Islet precursor cell (in vitro differentiated cells): ENCODE measurements at places on chromosomes 1 and 21.

DNA sequence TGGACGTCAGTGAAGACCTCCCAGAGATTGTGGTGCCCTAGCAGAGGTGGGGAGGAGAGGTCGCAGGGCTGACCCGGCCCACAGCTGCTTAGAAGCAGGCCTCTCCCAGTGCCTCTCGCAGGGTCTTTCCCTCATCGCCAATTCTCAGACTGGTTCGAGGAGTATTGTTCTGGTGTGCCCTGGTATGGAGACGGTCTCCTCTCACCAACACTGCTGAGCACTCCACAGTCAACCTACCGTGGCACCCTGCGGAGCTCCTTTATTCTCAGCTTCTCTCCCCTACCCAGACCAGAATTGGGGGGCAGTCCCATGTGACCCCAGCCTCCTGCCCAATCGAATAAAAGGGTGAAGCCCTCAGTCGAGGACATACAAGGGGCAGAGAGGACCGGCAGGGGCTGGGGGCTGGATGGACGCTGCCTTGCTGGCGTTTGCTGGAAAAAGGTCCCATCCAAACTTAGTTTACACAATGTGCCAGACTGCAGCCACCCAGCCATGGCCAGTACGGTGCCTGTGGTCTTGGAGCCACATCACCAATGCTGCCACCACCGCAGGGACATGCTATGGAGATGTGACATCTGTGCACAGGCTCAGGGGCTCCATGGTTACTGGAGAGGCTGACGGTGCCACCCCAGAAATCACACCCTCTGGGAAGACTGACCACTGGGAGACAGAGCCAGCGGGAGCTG is 80.8 kb downstream of the STUM start:
- no peak for DNase-seq

DNA sequence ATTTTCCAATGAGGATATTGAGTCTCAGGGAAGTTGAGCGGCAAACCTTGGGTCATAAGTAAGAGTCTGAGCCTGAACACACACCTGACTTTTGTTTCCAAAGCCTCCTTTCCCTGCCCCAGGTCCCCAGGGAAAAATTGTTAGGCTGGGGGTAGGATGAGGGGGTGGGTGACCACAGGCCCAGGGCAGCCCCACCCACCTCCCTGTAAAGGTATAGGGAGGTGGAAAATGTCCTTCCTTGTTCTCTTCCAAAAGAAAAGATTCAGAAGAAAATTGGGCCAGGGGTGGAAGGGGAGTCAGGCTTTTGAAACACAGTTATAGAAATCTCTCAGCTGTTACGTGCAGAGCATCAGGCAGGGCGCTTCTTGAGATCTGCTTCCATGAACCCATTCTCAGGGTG is 129.7 kb upstream of the NGF start:
- no peak for DNase-seq

GRCh38 chr1:90614872-90615271 is 102.2 kb downstream of the BARHL2 start:
- DNase-seq = no peak

DNA sequence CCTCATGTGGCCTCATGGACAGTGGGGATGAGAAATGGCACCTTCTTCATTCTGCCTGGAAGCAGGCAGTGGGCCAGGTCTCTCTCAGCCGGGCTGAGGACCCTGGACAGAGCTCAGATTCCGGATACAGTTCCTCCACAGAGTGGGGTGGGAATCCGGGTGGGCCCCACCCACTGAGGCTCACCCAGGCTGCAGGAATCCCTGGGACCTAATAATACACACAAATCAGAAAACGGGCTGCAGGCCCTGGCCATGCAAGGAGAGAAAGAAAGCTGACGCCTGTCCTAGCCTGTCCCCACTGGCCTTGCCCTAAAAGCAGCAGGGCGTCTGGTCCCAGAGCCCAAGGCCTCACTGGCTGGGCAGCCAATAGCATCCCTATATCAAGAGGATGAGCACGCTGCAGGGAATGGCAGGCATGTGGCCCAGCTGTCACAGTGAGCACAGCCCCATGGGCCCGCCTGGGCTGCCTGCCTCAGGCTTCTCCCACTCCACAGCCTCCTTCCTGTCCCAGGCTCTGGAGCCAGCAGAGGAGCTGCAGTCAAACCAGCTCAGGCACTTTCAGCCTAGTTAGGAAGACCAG is 25.3 kb downstream of the ACTA1 start:
- peak; percentile 99 for DNase-seq

DNA sequence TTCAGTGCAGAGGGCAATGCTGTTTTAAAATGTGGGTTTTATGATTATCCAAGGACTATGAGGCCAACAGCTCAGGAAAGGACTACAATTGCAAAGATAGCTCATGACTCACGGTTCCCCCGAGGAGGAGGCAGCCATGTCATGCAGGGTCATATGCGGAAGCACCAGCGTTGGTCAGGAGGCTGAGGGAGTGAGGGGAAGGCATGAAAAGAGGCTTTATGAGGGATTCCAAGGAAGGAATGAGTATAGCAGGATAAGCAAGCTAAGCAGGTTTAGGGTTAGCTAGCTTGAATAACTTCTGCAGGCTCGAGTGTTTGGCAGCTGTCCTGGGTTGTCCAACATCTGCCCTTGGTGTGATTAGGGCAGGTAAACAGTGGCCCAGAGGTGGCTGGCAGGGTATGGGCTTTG is 495.1 kb downstream of the SETD4 start:
- DNase-seq = peak; percentile 87
